ENCODE measurements at places on chromosomes 5 and 9.

DNA sequence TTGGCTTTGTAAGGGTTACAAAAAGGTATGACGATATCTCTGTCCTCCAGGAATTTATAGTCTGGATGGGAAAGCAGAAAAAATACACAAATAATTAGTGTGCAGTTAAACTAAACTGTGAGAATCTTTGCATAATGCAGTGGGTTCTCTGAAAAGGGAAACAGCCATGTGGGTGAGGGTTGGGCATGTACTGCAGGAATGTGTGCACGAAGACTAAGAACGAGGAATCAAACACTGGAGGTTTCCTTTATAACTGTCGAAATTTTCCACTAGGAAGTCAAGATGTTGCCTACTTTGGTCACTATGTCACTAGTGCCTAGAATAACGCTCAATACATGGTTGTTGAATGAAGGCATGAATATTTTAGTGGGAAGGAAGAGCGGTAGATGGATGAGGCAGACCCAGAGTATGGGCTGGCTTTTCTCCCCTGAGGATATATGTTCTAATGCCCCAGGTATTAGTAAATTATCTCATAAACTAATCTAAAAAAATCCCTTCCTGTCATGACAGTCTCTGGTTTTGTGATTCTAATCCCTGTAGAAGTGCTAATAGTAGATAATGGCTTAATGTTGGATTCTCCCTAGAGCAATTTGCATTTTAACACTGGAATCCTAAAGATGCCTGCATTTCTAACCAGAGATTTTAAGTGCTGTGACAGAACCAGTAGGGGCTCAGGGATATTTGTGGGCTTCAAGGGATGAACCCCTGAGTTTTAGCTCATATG is 227.3 kb downstream of the NMUR2 start:
- no peak for DNase-seq

GRCh38 chr9:4422495-4422894 is 67.8 kb upstream of the SLC1A1 start:
- DNase-seq: no peak

GRCh38 chr5:40689438-40689837 is 9.7 kb downstream of the PTGER4 start:
- peak; percentile 61 for DNase-seq

GRCh38 chr9:74942801-74943200 is 9.9 kb downstream of the C9orf40 start:
- peak; percentile 50 for DNase-seq

DNA sequence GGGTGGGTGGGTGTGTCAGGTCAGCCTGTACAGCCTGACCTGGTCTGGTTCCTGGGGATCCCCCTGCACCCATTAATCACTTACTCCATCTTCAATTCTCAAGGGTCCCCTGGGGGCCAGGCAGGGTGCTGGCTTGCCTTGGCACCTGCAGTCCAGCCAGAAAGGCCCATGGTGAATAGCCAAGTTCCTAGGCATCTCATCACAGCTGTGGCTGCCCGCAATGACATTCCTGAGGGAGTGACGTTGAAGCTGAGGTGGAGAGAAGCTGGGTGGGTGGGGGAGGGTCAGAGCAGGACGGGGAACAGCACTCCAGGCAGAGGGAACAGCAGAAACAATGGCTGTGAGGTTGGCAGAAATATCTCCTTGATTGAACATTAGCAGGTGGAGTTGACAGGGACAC is 10.6 kb downstream of the HMCN2 start:
- no peak for DNase-seq

DNA sequence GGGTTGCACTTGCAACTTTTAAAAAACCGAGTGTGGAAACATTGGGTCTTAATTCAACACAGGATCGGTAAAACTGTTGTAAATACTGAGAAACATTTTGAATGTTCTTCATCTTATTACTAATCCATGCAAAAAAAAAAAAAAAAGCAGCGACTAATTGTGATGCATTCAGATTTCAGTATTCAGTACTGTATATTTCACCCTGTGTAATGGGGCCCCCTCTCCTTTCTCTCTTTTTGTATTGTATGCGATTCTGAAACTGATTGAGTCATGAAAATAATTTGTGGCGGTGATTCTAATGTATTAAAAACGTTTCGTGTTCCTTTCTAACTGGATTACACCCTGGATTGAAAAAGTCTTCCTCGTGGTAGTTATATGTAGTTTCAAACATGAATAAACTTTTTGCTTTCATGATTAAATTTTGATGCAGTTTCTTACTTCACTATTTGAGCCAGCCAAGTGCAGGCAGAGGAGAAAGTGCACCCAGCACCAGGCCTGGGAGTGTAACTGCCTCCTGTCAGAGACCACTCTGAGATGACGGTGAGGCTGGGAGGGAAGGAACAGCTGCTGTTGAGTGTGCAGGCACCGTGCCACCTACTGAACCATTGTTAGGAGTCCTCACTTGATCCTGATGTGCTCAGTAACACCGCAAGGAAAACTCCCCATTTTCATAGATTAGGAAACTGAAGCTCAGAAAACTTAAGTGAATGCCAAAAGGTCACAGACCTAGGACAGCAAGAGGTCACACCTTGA is 220.0 kb downstream of the PBX3 start:
- DNase-seq: no peak

DNA sequence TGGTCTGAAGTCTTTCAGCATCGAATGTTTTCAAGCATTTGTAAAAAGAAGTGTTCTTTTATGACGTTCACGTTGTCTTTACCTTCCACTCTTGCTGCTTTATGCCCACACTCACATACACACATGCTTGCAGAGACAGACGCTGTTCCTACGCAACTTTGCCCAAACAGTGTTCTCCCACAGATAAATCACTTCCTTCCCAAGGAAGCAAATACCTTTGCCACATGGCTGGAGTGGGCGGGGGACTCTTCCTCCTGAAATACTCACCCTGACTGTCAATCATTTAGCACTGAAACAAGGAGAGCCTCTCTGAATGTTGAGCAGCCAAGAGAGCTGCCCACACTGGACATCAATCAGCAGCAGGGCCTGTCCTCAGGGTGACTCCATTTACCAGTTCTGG is 22.4 kb upstream of the ASTN2 start:
- DNase-seq: no peak

GRCh38 chr9:105376893-105377292 is 70.9 kb upstream of the FSD1L start:
- no peak for DNase-seq
